ENCODE measurements at places on chromosomes 5 and 9.

GRCh38 chr5:155839251-155840037, 487.5 kb upstream of the SGCD start:
- no peak for DNase-seq

DNA sequence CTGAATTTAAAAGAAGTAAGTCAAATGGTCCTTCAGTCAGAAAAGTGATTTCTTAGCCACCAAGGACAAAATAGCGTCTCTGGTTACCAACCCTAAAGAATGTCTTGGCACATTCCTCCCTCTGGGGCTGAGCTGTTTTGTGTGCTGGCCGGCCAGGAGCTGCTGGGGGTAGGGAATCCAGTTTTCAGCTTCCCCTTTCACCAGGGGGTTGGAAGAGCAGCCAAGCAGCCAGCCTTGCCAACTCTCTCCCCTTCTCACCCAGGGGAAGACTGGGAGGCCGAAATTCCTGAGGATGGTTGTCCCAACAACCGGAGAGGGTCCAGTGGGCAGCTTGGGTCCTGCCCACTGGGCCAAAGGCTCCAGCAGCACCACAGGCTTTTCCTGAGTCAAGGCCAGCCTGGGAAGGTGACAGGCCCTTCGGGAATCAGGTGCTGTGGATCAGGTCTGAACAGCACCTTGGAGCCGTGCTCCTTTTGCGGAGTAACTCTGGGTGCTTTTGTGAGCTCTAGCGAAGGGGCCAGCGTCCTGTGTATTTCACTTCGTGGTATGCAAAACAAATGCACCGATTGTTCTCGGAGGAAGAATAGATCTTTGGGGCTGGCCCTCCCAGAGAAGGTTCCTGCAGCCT, 4.2 kb downstream of the WWC1 start:
- no peak for DNase-seq

GRCh38 chr9:129075996-129076639, 4.8 kb upstream of the DOLPP1 start:
- no peak for DNase-seq

- no peak for DNase-seq
Observed at GRCh38 chr5:39093352-39093751, 19.2 kb upstream of the RICTOR start.

- DNase-seq = no peak
Observed at GRCh38 chr5:42779083-42779482, 22.5 kb downstream of the CCDC152 start.

GRCh38 chr9:33138768-33139167, 28.4 kb downstream of the B4GALT1 start:
- no peak for DNase-seq

All from activated CD8-positive, alpha-beta memory T cell treated with anti-CD3 and anti-CD28 coated beads, Interleukin-2, amount 50 U/mL, for 4 hours (primary cell).